ENCODE measurements at places on chromosomes 3 and 15.

DNA sequence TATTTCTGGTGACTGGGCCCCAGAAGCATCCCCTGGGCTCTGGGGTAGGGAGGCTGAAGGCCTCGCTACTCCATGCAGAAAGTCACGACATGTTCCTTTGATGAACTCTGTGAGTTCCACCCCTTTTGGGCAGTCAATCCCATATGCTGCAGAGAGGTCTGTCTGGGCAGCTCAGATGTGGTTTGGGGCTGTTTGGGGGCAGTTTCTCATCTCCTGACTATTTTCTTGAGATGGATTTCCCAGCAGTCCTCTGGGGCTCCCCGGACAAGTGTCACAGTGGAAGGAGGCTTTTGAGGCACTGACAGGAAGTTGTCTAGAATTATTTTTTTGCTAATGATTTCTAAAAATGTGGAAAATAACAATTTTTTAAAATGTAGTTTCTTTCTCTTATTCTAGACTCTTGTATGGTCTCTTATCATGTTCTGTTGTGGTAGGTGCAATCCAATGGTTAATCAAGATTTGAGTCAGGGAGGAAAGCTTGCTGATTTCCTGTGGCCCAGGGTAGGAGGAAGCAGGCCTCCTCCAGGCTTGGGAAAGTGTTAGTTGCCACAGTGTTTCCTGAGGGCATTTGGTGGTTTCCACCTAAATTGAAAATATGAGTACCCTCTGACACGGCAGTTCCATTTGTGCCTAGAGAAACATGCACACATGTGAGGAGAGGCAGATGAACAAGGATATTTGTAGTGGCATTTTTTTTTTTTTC lies 19.9 kb upstream of the TATDN2 start:
- DNase-seq = no peak

- no peak for DNase-seq
These were observed 10.0 kb downstream of the PXK start for GRCh38 chr3:58342676-58343075.

DNA sequence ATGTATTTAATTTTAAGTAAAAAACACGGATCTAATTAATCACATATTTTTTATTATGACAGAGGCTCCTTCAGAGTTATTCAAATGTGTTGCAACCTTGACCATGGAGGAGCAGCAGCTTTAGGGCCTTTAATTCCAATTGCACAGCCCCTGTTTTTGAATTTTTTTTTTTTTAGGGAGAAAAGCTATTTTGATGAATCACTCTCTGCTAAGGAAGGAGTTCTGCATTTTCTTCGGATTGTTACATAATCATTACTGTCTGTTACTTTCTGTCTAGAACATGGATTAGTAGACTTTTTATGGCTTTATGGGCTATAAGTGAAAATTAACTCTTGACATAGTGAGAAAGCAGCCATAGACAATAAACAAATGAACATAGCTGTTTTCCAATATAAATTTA lies 90.8 kb downstream of the MCTP2 start:
- DNase-seq = no peak

GRCh38 chr15:62846131-62846804 lies 196.3 kb upstream of the TPM1 start:
- no peak for DNase-seq

DNA sequence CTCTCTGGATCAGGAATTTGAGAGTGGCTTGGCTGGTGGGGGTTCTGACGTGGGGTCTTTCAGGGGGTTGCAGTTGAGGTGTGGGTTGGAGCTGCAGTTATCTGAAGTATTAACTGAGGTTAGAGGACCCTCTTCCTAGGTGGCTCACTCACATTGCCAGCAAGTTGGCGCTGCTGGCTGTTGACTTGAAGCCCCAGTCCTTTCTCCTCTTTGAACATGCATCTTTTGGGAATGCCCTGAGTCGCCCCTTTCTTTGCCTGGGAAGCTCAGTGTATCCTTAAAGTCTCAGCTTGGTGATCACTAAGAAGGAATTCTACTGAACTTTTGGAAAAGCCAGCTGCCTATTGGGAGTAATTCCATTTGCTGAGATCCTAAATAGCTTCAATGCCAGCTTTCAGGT lies 13.0 kb upstream of the AMOTL2 start:
- DNase-seq = no peak

DNA sequence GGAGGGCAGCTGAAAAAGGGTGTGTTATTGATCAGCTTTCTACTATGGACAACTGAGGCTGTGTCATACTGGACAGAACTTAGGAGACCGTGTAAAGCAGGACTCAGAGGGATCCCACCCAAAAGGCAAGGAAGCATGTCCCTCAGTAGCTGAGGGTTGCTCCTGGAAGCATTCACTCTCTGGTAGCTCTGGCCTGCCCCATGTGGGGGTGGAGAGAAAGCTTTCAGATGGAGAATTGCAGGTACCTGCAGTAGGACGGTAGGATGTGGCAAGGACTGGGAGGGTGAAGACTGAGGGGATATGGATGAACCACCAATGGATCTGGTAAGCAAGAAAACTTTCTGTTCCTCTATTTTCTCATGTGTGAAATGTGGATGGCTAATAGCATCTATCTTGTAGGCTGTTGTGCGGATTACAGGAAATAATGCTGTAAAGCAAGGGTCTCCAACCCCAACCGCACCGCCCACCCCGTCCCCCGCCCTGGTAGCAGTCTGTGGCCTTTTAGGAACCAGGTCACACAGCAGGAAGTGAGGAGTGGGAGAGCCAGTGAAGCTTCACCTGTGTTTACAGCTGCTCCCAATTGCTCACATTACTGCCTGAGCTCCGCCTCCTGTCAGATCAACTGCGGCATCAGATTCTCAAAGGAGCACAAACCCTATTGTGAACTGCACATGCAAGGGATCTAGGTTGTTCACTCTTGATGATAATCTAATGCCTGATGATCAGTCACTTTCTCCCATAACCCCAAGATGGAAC lies 157.7 kb upstream of the PROK2 start:
- no peak for DNase-seq

DNA sequence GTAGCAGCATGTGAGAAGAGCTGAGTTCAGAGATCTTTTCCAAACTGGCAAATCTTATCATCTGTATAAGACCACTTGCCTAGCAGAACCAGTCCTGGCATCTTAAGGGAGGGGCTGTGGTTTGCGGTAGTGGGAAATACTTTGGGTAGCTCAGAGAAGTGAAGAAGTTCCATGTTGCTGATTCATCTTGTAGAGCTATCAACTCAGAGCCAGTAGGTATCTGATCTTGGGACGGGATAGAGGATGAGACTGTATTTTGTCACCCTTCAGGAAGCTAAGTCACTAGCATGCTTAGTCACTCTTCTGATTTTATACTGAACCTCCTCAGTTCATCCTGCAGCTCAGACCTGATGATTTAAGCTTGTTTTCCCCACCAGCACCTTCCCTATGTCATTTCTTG lies 211.4 kb downstream of the NR1D2 start:
- no peak for DNase-seq

DNA sequence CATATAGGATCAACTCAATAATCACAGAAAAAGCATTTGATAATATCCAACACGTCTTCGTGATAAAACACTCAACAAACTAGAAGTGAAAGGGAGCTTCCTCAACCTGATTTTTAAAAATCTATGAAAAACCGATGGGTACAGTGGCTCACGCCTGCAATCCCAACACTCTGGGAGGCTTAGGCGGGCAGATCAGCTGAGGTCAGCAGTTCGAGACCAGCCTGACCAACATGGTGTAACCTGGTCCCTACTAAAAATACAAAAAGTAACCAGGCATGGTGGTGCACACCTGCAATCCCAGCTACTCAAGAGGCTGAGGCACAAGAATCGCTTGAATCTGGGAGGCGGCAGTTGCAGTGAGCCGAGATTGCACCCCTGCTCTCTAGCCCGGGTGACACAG lies 2.2 kb upstream of the MFGE8 start:
- no peak for DNase-seq

DNA sequence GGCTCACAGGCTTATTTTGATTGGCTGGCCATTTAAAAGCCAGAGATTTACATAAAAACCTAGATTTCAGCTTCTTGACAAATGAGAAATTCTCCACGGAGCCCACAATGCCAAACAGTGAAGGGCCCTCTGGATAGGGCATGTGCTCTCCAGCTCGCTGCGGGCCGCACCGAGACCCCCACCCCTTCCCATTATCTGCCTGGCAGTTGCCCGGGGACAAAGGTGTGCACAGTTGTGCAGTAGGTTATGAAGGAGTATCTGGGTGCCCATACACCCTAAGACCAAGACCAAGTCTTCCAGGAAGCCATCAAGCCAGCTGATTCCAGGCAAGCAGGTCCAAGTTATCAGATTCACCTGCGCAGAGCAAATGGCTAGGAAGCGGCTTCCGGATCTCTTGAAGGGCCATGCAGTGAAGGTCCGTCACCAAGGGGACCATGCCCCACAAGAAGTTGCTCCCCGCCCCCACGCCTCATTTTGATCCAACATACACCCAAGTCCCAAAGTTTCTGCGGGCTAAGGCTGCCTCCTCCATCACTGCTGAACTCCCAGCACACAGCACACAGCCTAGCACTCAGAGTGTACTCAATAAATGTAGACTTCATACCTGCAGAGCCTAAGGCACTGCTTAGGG lies 1.3 kb downstream of the MRPS25 start:
- DNase-seq = no peak

DNA sequence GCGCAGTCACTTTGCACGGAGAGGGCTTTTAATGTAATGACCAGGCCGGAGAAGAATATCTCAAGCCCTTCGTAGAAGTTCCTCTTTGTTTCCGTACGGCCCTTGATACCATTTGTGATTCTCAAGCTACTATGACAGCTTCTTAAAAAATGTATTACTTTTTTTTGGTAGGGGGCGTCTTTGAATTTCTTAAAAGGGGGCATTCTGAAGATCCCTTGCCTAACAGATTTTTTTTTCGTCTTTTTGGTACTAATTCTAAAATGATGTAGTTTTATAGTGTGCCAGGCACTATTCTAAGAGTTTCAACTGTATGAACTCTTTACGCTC lies 614.0 kb downstream of the MCTP2 start:
- no peak for DNase-seq

GRCh38 chr3:122094693-122095092 lies 39.5 kb downstream of the CD86 start:
- DNase-seq = no peak

- DNase-seq = no peak
These were observed 14.3 kb upstream of the HPS3 start for GRCh38 chr3:149115114-149115513.

- no peak for DNase-seq
These were observed 24.5 kb downstream of the ANXA2 start for GRCh38 chr15:60373327-60373726.

GRCh38 chr3:61593446-61594029 lies 32.2 kb downstream of the PTPRG start:
- no peak for DNase-seq

- DNase-seq = no peak
These were observed 6.4 kb upstream of the FAM174B start for GRCh38 chr15:92661956-92662355.

Data from SHP77 (cell line).